Mesothelial cell of epicardium (in vitro differentiated cells): ENCODE measurements at places on chromosomes 2 and 18.

- no peak for DNase-seq
- H3K4me1 ChIP-seq = peaks cover 21% of the 10 kb centered on the region
- H3K4me3 ChIP-seq = no peak overlapping the region
- H3K27me3 ChIP-seq = peaks cover 4% of the 10 kb centered on the region
These were observed 74.6 kb downstream of the AGAP1 start for GRCh38 chr2:235568431-235568830.

DNA sequence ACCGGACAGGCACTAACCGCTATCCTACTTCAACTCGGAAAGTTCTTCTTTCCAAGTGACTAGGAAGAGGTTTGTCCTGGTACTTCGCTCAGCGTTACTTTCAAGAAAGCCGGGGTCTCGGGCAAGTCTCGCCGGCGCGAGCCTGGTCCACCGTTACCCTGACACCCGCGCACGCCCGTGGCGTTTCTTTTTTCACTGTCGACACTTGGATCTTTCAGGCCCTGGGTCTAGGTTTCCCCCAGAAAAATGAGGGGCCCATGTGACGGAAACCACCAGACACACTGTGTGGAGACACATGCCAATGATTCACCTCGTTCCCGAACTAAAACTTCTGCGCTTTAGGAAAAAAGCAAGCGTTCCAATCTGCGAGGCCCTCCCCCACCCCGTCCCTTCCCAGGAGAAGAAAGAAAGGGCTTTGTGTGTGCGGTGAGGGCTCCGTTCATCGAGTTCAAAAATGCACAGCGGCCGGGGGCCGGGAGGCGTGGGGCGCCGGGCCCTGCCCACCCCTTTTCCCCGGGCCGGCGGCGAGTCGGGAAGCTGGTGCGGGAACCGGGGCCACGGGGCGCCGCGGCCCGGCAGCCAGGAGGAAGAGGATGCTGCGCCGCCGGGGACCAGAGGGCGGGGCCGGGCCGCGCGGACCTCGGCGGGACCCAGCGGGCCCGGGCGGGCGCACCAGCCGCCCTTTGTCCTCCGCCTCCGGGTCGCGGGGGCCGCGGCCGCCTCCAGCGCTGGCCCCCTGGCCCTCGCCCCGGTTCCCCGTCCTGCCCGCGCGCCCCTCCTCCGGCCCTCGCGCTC lies 2.6 kb downstream of the ZNF521 start:
- peak overlapping the region; percentile 96 for H3K27ac ChIP-seq
- H3K36me3 ChIP-seq = no peaks in the 10 kb centered on the region
- peak; percentile 54 for DNase-seq

DNA sequence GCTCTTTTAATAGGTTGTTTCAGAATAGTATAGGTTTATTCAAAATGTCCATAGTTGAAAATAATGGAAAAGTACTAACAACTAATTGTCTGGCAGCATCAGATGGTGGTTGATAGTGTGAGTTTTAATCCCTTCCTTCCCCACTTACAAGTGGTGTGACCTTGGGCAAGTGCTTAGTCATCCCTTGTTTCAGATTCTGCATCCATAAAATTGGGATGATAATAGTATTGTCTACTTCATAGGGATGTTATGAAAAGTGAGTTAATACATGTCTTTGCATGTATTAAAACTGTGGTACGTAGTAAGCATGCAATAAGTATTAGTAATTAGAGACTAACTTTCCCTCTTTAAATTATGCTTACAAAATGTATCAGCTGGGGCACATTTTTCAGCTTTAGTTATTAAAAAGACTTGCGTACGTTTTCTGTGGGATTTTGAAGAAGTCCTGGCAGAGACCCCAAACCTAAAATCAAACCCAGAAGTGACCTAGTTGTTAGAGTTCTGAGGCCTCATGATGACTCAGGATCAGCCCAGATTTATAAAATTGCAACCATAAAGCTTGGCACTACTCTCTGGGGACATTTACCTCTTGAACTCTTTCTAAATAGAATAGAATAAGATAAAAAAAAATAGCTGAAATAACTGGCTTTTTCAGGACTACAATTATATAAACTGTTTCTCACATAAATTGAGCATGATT lies 8.6 kb downstream of the ITGA4 start:
- H3K4me1 ChIP-seq = no peaks in the 10 kb centered on the region
- no peaks in the 10 kb centered on the region for H3K36me3 ChIP-seq
- no peak for DNase-seq
- no peak overlapping the region for H3K4me3 ChIP-seq

- no peaks in the 10 kb centered on the region for H3K36me3 ChIP-seq
- H3K27ac ChIP-seq = no peak overlapping the region
- H3K4me1 ChIP-seq = peaks cover 15% of the 10 kb centered on the region
- no peak for DNase-seq
These were observed 3.5 kb downstream of the KCNF1 start for GRCh38 chr2:10915236-10915635.

DNA sequence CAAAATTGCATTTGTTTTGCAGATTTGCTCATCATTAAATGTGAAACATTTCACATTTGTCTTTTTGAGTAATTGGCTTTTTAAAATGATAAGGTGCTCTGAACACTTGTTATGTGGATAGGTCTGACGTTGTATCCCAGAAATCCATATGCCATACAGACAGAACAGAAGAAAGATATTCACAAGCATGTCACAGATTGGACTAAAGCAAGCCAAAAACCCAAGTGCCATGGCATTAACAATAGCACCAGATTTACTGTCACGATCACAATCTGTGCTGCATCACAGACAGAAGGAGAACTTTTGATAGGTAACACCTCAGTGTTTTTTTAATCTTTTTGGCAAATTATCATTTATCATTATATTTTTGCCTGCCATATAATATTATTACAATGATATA lies 272.6 kb downstream of the ARHGAP15 start:
- H3K36me3 ChIP-seq = no peaks in the 10 kb centered on the region
- DNase-seq = no peak
- H3K4me3 ChIP-seq = no peak overlapping the region
- peaks cover 27% of the 10 kb centered on the region for H3K4me1 ChIP-seq

- no peaks in the 10 kb centered on the region for H3K36me3 ChIP-seq
- H3K27me3 ChIP-seq = peaks cover 10% of the 10 kb centered on the region
- no peak overlapping the region for H3K27ac ChIP-seq
- no peaks in the 10 kb centered on the region for H3K4me1 ChIP-seq
- no peak for DNase-seq
- no peak overlapping the region for H3K4me3 ChIP-seq
These were observed 633.1 kb upstream of the SETBP1 start for GRCh38 chr18:44047585-44047984.

GRCh38 chr18:32259553-32259952 lies 69.7 kb downstream of the MEP1B start:
- H3K4me3 ChIP-seq = no peak overlapping the region
- H3K27ac ChIP-seq = no peak overlapping the region
- peaks cover under 1% of the 10 kb centered on the region for H3K4me1 ChIP-seq

DNA sequence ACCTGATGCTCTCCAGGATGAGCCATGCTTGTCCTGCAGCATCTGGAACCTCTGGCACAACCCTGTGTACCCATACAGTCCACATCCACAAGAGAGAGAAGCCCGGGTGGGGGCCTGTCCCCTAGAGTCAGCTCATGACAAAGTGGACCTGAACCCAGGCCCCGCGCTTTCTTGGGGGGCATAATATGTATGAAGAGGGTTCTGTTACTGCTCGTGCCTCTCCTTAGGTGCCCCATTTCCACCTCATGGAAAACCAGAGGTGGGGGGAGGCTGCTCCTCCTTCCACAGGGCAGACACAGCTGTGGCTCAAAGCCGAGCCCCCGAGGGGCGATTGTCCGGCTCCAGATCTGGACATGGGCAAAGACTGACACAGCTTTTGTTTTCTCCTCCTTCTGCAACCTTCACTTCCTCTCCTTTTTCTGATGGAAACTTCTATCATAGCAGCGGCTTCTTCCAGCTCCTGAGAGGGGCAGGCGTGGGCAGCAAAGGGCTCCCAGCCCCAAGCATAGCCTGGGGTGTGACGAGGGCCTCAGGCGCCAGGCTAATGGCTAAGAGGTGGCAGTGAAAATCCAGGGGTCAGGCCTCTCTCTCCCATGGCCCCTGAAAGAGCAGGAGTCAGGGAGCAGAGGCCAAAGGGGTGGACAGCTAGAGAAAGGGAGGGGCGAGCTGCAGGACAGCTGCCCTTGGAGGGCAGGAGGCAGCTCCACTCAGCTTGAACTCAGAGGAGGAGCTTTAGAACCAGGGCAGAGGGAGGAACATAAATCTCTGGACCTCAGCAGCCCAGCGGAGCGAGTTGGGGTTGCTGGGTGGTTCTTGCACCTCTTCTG lies 155.5 kb downstream of the ZFP36L2 start:
- H3K36me3 ChIP-seq = no peaks in the 10 kb centered on the region
- H3K4me3 ChIP-seq = no peak overlapping the region
- H3K4me1 ChIP-seq = peaks cover 70% of the 10 kb centered on the region
- peak overlapping the region; percentile 57 for H3K27ac ChIP-seq
- no peaks in the 10 kb centered on the region for H3K27me3 ChIP-seq

GRCh38 chr2:192146069-192147015 lies 48.4 kb downstream of the TMEFF2 start:
- no peak overlapping the region for H3K27ac ChIP-seq
- no peaks in the 10 kb centered on the region for H3K36me3 ChIP-seq
- H3K27me3 ChIP-seq = no peaks in the 10 kb centered on the region
- no peak overlapping the region for H3K4me3 ChIP-seq

DNA sequence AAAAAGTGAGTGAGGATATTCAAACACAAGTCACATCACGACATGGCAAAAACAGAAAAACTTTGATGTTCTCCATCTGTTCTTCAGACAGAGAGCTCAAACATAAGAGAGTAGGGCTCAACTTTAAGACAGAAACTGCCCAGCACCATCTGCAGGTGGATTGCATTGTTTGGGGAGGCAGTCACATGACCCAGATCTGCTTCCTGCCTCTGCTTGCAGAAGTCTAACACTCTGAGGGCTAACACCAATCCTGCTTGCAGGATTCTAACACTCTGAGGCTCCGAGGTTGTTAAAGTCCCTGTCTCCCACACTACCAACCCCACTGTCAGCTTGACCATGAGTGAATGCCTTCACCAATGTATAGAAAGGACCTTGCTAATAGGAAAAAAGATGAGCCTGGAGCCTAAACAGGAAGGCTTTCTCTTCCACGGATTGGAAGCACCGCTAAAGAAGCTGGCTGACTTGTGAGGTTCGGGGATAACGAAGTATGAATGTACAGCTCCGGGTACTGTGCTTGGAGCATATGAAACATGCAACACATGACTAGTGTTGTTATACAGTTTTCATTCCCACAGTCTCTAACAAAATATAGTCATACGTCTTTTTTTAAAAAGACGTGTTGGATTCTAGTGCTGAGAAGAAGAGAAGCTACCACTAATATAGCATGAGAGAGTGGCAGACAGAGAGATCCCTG lies 176.6 kb upstream of the CREB1 start:
- H3K36me3 ChIP-seq = no peaks in the 10 kb centered on the region
- no peak overlapping the region for H3K27ac ChIP-seq
- peaks cover 2% of the 10 kb centered on the region for H3K27me3 ChIP-seq
- DNase-seq = no peak
- no peak overlapping the region for H3K4me3 ChIP-seq

DNA sequence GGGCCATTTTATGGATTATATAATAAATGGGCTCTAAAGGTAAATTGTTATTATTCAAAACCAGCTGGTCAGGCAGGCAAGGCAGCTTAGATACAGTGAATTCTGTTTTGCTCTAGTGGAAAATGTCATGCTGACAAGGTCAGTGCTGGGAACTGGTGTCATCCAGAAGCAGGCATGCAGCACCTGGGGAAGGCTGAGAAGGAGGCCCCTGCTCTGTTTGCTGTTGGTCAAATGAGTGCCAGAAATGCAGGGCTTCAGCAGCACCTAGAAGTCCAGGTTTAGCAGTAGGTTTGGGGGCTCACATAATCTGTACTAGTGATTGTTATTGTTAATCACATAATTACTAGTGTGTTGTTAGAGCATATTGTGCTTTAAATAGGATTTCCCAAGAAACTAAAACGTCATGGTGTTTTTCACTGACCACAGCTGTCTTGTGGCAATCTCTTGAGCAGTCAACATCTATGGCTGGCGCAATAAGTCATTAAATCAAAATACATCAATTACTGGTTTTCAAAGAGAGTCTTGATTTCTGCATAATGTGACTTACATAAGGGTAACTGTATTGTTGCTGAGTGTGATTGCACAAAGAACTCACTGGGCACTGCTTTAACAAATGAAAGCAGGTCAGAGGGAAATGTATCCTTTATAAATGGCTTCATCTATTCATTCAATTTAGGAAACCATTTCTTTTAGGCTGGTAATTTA lies 99.1 kb downstream of the MYO3B start:
- H3K4me3 ChIP-seq = no peak overlapping the region
- H3K27ac ChIP-seq = no peak overlapping the region
- peaks cover 5% of the 10 kb centered on the region for H3K27me3 ChIP-seq
- no peaks in the 10 kb centered on the region for H3K4me1 ChIP-seq

GRCh38 chr18:28208268-28208667 lies 31.3 kb upstream of the CDH2 start:
- H3K27ac ChIP-seq = no peak overlapping the region
- H3K4me1 ChIP-seq = peaks cover 12% of the 10 kb centered on the region
- H3K4me3 ChIP-seq = no peak overlapping the region
- H3K36me3 ChIP-seq = no peaks in the 10 kb centered on the region

- peaks cover 18% of the 10 kb centered on the region for H3K4me1 ChIP-seq
- no peak overlapping the region for H3K27ac ChIP-seq
- no peaks in the 10 kb centered on the region for H3K36me3 ChIP-seq
- DNase-seq = peak; percentile 55
These were observed 1.4 kb upstream of the LAPTM4A start for GRCh38 chr2:20052861-20053281.

DNA sequence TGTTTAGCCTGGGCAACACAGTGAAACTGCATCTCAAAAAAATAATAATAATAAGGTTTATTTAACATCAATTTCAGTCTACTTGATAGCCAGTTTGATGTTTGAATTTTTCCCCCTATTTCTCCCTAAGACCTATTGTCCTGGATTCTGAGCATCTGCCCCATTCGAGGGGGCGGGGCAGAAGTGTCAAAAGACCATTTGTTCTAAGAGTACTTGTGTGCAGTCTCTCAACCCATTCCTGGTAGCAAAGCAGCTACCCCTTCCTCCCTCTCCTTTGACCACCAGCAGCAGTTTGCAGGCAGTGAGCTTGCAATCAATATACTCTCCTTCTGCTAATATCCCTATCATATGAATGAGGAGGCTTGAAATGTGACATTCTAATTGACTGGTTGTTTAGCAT lies 71.9 kb downstream of the VWC2L start:
- no peak overlapping the region for H3K4me3 ChIP-seq
- no peaks in the 10 kb centered on the region for H3K36me3 ChIP-seq
- H3K27ac ChIP-seq = no peak overlapping the region
- no peaks in the 10 kb centered on the region for H3K27me3 ChIP-seq
